Posterior cingulate gyrus (tissue), 11 donors: ENCODE measurements at places on chromosomes 3 and 15.

- DNase-seq: no peak
Observed at GRCh38 chr15:29050870-29051269, 165.1 kb downstream of the APBA2 start.

- no peak for DNase-seq
Observed at GRCh38 chr3:14174483-14174882, 3.9 kb downstream of the XPC start.

DNA sequence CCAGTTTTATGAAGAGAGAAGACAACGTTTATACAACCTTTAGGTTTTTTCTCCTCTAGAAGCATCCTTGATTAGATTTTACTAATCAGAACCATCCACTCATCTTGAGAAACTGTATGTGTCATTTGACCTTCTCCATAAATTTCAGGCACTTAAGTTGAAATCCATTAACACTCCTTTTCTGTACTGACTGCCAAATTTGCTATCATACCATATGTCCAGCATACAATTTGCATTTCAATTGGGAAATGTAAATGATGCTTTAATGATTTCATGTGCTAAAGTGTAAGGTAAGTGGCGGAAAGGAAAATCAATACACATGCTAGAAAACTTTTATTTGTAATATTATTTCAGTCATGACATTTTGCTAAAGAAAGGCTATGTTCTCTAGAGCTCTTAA, 731.6 kb downstream of the GBE1 start:
- no peak for DNase-seq

- no peak for DNase-seq
Observed at GRCh38 chr3:156770699-156771414, 55.3 kb upstream of the LEKR1 start.

- no peak for DNase-seq
Observed at GRCh38 chr3:12824299-12824698, 17.1 kb downstream of the RPL32 start.

DNA sequence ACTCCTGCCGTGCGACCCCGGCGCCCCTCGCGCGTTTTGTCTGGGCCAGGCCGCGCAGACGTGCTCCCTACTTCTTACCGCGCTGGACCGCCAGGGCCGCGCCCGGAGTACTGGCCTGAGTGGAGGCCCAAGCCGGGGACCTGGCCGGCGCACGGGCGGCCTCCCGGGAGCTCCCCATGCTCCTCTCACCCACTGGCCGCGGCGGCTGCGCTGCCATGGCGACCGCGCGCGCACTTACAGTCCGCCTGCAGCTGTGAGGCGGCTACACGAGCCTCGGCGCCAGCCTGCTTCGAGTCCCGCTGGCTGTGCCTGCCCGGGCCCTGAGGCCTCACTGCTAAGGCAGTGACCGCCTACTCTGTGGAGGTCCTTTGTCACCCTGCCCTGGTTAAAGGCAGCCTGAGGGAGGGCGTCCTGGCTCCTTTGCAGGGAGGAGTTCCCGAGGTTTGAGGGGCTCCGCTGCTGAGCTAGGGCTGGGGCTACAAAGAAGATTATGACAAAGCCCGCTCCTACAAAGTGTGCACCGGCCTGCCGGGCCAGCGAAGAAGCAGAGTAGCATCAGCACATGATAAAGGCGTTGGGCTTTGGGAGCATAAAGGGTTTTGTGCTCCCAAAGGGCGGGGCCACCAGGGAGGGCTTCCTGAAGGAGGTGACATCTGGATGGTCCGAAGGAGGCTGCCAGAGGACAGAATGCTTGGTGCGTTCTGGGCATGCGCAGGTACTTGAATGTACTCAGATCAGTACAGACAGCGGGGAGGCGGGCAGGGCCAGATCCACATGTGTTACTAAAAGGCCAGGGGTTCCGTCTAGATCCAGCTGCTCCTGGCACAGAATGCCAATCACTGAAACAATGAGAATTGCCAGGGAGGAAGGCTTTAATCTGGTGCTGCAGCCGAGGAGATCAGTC, at the start of the genes LRRC34 and LRRIQ4:
Gene LRRC34, minus strand, starts transcription at position 573 of the 904 bp plus-strand sequence. Its CDS starts 356 bp downstream, at position 217.
Gene LRRIQ4, plus strand, starts transcription at position 539 of the 904 bp plus-strand sequence. CDS start 9,052 bp downstream, outside the sequence.
- DNase-seq: peak; percentile 78

DNA sequence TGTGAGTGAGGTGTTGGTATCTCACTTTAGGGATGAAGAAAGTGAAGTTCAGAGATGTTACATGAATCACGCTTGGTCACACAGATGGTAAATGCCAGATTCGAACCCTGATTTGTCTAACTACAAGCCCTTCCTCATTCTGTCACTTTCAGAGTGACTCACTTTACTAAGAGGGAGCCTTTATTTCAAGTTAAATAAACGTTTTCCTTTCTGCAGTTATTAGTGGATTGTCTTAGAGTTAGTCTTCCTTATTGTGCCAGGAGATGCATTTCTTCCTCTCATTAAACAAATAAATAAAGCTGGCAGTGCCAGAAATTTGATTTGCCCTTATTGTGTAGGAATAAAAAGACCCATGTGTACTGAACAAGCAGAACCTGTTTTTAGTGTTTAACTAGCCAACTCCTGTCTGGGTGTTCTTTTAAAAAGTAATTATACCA, 162.5 kb downstream of the AKAP13 start:
- no peak for DNase-seq

DNA sequence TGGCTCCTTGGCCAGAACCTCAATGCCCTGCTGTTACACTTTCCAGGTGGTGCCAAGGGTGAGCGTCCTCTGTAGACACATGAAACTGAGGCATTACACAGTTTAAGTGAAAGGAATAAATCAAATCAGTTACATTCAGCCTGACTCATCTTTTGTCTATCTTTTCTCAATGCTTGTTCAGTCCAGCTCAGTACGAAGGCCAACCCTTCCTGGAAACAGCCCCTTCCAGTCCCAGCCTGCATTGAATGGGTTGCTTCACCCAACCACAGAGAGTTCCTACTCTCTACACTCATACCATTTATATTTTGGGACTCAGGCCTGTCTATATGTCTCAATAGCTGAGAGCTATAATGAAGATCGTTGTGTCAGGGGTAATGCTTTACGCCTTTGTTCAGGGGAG, 363.6 kb downstream of the RORA start:
- DNase-seq: no peak

- peak; percentile 59 for DNase-seq
Observed at GRCh38 chr3:30606301-30607031, at the start of gene TGFBR2. Gene TGFBR2, plus strand, starts transcription at chr3:30606601. Its CDS starts 283 bp downstream, at chr3:30606884.

DNA sequence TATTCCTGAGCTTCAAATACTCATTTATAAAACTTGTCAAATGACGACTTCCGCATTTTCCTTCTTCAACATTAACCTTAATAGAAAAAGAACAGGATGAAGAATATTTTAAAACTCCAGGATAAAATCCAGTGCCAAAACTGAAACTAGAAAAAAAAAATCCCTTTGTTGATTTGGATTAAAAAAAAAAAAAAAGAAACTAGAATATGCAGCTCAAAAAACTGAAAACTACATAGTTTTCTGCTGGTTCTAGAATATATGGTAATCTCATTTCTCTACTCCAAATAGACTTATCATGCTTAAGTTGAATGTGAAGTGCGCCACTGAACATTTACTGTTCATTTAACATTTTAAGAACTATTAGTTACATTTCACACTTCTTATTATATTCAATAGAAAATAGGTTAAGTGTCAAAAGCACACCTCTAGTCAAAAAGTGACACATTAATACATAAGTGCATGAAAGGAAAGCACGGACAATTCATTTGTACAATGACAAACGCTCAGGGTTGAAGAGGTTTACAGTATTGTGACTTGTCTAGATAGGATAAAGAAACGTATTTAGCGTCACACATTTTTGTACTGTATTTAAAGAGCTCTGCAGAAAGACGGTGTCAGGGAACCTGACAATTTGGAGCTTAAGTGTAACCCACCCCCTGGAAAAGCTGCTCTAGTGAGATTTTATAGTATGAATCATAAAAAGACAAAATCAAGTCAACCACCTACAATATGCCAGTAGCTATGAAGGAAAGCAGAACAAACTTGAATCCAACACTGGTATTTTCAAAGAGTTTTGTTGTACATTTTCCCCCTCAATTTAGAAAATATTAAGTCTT, 5.8 kb downstream of the TRA2B start:
- no peak for DNase-seq
